ENCODE measurements at places on chromosomes 5 and 9.

- DNase-seq, result no peak
These were observed 277.7 kb upstream of the PTGER4 start for GRCh38 chr5:40402007-40402364.

- DNase-seq, result no peak
These were observed 62.3 kb downstream of the LHFPL2 start for GRCh38 chr5:78586251-78586650.

DNA sequence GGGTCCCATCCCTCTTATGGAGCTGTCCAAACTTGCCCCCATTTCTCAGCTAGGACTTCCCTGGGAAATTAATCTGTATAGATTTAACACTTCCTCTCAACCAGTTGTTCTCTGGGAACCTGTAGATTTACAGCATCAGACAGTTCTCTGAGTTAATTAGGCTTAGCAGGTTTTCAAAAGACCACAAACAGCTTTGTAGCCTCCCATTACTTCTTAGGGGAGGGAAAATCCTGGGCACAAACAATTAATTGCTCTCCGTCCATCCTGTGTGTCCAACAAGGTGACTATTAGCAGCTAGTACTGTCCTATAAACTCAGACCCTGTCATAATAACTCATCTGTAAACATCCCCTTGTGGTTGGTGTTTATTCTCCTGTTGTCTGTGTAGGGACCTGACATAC is 197.9 kb downstream of the GOLPH3 start:
- DNase-seq, result no peak

DNA sequence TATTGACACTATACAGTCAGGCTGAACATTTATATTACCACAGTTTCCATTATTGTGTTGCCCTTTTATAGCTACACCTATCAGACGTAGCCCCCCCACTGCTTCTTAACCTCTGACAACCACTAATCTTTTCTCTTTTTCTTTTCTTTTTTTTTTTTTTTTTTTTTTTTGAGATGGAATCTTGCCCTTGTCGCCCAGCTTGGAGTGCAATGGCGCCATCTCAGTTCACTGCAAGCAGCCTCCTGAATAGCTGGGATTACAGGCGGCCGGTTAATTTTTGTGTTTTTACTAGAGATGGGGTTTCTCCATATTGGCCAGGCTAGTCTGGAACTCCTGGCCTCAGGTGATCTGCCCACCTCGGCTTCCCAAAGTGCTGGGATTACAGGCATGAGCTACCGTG is 75.4 kb downstream of the UHRF2 start:
- DNase-seq, result no peak

DNA sequence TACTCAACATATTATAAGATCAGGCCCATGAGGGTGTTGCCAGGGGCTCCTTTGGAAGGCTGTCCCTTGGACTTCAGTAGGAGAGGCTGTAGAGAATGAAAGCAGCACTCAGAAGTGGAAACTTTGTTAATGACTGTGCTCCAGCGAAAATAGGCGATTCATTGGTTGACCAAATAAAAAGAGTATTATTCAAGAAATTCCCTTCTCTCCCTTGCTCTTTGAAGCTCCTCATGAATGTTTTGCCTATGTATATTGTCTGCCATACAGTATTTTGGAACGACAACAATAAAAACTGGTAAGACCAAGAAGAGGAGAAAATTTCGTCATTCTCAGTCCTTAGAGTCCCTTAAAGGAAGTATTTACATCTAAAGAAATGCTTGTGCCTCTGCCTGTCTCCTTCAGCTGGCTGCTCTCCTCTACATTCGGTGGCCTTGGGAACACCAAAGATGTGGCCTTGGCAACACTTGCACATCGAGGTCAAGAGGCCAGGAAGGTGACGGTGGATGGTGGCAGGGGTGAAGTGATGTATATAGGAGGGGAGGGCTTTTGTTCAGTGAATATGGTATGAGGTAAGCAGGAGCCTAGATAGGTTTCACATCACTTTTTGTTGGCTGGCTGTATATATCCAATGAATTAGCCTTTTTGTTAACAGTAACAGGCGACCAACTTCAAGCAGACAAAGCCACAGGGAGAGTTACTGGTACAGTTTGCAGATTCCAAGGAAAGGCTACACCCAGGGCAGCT is 95.0 kb upstream of the ACTBL2 start:
- no peak for DNase-seq

Measured in right lobe of liver (tissue), 6 donors.